ENCODE measurements at places on chromosomes 4 and X.

DNA sequence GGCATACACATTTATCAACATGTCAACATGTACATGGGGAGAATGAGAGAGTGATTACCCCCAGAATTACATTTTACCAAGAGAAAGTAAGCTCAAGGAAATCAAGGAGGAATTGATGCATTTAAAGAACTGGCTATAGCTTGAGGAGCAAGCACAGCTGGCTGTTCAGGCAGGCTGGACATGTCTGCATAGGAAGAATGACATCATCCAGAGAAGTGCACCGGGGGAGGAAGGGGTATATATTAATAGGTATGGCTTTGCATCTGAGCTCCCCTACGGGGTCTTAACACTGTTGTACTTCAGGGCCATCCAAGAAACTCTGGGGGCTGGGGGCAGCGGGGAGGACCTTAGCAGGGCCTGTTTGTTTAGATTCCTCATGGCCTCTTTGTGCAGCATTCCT, 222.4 kb upstream of the VCX start:
- DNase-seq, result no peak

GRCh38 chr4:100075486-100076270, 114.6 kb downstream of the DDIT4L start:
- no peak for DNase-seq

DNA sequence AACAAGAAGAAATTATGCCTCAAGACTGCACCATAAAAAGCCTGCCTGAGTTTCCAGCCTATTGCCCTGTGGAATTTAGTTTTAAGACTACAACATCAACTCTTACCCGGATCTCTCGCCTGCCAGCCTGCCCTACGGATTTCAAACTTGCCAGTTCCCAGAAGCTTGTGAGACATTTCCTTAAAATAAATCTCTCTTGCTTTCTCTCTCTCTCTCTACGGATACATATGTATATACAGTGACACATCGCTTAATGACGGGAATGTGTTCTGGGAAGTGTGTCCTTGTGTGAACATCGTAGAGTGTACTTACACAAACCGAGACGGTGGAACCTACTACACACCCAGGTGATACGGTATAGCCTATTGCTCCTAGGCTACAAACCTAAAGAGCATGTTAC, 79.5 kb downstream of the CLNK start:
- peak; percentile 82 for DNase-seq

- DNase-seq, result no peak
Observed at GRCh38 chrX:103311399-103311780, 600 bp upstream of the BEX2 start.

DNA sequence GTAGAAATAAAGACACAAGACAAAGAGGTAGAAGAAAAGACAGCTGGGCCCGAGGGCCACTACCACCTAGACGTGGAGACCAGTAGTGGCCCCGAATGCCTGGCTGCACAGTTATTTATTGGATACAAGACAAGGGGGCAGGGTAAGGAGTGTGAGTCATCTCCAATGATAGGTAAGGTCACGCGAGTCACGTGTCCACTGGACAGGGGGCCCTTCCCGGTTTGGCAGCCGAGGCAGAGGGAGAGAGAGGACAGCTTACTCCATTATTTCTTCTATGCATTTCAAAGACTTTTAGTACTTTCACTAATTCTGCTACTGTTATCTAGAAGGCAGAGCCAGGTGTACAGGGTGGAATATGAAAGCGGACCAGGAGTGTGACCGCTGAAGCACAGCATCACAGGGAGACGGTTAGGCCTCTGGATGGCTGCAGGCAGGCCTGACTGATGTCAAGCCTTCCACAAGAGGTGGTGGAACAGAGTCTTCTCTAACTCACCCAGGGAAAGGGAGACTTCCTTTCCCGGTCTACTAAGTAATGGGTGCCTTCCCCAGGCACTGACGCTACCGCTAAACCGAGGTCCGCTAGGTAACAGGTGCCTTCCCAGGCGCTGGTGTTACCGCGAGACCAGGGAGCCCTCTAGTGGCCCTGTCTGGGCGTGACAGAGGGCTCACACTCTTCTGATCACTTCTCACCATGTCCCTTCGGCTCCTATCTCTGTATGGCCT, 44.9 kb downstream of the ZBTB49 start:
- DNase-seq, result peak; percentile 32

- DNase-seq, result no peak
Observed at GRCh38 chr4:36282503-36283030, 1.2 kb downstream of the DTHD1 start.

DNA sequence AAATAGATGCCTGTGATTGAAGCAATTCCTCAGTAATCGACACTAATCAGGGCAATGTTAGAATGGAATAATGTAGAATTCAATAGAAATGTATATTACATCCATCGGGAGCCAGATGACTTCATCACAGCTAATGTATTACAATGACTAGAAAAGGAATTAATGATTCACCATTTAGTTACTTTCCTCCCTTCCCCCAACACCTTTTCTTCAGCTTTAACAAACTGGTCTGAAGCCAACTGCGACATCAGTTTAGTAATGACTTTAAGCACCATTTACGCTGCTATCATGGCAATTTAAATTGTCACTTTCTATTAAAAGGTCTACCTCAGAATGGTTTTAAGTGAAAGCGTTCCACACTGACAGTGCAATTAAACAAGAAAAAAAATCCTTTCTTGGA, 45.1 kb downstream of the SUPT20HL2 start:
- DNase-seq, result no peak

- no peak for DNase-seq
Observed at GRCh38 chr4:94442251-94442650, 9.5 kb upstream of the PDLIM5 start.

GRCh38 chrX:130171446-130172126, at the start of gene RAB33A:
Gene RAB33A, plus strand, starts transcription at chrX:130171962. Its CDS starts 101 bp downstream, at chrX:130172063.
- peak; percentile 17 for DNase-seq

DNA sequence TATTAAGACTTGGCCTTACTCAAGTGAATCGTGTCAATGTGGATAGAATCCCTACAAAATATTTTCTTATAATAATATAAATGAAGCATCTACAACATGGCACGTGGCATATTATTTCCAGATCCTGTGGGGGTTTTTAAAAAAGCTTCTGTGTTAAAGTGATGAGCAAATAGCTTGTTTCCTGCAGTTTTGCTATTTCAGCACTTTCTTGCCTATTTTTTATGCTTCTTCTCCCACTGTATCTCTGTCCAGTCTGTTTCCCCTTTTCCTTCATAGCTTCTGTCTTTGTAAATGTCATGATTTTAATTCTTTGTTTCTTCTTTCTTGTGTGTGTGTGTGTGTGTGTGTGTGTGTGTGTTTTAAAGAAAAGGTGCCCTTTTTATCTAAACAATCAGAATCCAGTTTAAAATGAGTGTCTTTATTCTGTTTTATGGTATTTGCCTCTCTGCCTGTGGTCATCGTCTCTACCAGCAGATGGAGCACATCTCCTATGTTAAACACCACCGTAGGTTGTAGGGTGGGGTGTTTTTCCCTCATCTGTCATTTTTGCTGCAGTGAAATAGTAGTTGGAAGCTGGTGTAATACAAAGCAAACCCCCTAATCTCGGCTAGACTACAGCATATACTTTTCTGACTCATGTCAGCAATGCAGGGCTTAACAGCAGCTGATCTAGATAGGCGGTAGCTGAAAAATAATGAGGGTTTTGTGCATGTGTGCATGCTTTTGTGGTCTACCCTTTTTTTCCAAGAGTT, 33.1 kb downstream of the FTHL17 start:
- DNase-seq, result peak; percentile 42

All from fibroblast of skin of back (primary cell).